CD4-positive, alpha-beta T cell treated with Interleukin-1 beta for 1 hour (primary cell): ENCODE measurements at places on chromosomes 3 and 15.

DNA sequence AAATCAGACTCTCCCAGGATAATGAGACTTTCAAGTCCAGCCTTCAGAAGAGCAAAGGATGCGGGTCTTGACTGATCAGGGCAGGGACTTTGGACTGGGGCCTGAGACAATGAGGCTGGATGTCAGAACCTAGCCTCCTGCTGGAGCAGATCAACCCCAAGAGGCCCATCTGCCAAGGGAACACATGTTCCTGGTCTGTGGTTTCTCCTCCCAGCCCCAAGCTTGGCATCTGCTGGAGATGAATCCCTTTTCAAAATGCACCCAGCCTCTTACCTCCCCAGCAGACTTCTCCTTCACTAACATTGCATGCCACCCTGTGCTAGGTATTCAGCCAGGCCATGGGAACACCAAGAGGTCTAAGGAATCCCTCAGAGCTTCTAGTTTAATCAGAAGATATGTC is 43.7 kb upstream of the MFGE8 start:
- no peak for DNase-seq

- no peak for DNase-seq
Observed at GRCh38 chr15:68151277-68151676, 53.9 kb downstream of the CALML4 start.

- no peak for DNase-seq
Observed at GRCh38 chr15:83999396-84000135, 236.0 kb upstream of the GOLGA6L4 start.

- peak; percentile 97 for DNase-seq
Observed at GRCh38 chr3:32684800-32685542, at the start of gene CNOT10. Gene CNOT10 (plus strand): TSS chr3:32685188. CDS start chr3:32685461, 273 bp downstream.

DNA sequence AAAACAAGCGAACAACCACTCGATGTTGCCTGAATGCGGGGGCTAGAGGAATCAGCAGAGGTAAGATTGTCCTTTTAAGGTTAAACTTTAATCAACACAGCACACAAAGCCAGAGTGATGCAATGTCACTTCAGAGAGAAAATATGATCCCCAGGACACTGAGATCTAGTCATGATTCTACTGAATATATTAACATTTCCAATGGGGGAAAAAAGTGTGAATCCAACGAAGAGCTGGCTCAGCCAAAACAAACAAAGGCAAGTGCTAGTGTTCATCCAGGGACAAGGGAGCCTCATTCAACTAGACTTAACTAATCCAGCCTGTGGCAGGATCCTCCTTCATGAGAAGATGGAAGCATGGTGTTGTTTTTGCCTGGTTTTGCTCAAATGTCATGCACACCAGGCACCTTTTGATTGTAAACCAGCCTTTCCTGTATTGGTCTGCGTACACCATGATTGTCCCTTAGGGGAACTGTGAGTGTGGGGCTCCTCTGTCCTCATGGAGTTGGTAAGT is 35.8 kb downstream of the SCG5 start:
- DNase-seq, result no peak

- no peak for DNase-seq
Observed at GRCh38 chr3:64647825-64648224, 40.0 kb downstream of the ADAMTS9 start.

GRCh38 chr15:34616613-34617012 is 33.2 kb upstream of the GOLGA8B start:
- DNase-seq, result no peak

- no peak for DNase-seq
Observed at GRCh38 chr3:114770874-114771273, 376.2 kb downstream of the ZBTB20 start.

- DNase-seq, result no peak
Observed at GRCh38 chr3:168812234-168812633, 716.5 kb upstream of the GOLIM4 start.

GRCh38 chr3:180875124-180875698 is 37.3 kb upstream of the FXR1 start:
- DNase-seq, result no peak

GRCh38 chr3:14474363-14475081 is 65.6 kb downstream of the GRIP2 start:
- DNase-seq, result no peak

GRCh38 chr3:172124271-172124670 is 84.9 kb downstream of the FNDC3B start:
- no peak for DNase-seq

GRCh38 chr3:28923994-28924393 is 356.9 kb upstream of the RBMS3 start:
- DNase-seq, result no peak

DNA sequence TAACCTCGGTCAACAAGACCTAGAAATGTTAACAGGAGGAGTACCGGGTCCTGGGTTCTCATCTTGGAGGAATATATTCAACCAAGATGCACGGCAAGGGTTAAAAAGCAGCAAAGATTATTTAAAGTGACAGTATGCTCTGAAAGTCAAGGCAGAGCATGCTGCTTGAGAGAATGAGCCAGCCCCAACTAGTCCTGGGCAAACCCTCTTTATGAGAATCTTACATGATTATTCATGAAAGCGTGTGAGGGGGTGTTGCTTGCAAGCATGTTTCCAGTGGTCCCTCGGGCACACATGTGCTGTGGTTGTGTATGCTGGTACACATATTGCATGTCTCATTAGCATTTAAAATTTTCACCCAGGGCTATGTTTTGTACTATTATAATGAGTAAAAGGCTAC is 1445.6 kb downstream of the SI start:
- no peak for DNase-seq

DNA sequence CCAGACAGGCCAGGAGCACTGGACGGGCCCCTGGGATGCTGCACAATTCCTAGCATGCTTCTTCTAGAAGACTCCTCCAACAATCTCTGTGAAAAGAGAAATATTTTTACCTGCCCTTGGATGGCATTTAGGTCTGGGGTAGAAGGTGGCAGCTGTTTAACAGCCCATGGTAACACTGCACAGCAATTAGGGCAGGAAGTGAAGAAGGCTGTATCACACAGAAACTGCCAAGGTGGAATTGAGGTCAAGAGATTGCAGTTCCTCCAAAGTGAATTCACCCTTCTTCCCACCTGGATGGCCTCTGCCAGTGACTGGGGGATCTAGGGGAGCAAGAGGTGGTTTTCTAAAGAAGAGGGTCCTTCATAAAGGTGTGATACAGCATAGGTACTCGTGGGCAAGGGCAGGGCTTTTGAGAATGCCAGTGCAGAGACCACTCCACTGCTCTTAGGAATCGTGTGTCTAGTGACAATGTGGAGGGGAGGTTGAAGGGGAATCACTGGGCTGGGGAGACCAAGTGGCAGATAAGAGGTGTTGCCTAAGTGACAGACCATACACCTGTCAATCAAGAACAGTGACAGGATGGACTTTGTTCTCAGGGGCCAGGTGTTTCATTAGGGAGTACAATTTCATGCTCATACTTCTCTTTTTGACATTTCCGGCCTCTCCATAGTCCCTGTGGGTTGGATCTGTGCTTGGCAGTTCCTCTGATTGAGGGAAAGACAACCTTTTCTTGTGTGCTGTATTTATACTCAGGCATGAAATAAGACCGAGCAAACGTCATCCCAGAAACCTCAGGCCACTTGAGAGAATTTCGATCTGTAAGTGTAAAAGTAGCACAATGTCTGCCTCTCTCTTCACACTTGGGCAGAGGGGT is 83.5 kb upstream of the BCL6 start:
- no peak for DNase-seq

GRCh38 chr15:58260725-58261267 is 122.6 kb downstream of the AQP9 start:
- no peak for DNase-seq

GRCh38 chr15:73930371-73930770 is 4.1 kb downstream of the LOXL1 start:
- DNase-seq, result no peak

DNA sequence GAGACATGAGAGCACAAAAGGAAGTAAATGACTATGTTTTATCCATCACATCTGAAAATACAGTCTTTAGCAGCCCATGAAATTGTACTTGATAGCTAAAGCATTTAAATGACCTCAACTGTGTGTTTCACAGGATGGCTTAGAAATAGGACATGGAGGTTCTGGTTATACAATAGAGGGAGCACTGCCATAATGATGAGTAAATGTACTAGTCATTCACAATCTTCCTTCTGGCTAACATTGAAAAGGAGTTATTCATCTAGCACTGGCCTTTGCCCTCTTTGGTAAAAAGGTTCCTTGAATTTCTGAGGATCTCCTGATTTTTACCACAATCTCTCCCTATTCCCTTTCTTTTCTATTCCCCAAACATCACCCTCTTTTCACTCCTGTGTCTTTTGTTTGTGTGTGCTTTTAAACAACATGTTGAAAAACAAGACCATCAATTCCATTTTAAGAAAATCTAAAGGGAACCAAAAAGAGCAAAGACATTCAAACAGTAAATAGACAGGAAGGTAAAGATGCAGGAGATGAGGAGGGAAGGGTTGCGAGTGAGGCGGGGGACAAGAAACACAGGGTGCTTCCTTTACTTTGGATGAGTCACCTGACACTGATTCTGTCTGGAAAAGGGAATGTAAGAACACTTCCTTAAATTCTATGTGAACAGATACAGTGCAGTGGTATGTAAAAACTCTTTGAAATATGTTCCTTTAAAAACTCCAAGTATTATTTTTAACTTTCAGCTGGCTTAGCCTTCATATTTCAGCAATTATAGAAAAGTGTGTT is 619.0 kb downstream of the MECOM start:
- no peak for DNase-seq

GRCh38 chr15:60121845-60122244 is 117.7 kb downstream of the FOXB1 start:
- DNase-seq, result no peak

DNA sequence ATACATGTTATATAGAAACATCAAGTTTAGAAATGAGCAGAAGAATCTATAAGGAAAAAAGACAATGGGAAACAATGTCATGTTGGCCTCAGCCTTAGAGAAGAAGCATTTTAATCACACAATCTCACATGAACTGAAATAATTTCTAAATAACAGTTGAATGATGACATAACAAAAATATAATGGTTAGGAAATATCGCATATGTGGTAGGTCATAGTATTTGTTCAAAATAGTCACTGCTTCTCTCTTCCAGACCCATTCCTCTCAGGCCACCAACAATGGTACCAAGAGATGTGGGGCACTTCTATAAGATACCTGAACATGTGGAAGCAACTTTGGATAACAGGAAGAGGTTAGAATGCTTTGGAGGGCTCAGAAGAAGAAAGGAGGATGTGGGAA is 195.7 kb upstream of the PDZRN3 start:
- DNase-seq, result no peak

DNA sequence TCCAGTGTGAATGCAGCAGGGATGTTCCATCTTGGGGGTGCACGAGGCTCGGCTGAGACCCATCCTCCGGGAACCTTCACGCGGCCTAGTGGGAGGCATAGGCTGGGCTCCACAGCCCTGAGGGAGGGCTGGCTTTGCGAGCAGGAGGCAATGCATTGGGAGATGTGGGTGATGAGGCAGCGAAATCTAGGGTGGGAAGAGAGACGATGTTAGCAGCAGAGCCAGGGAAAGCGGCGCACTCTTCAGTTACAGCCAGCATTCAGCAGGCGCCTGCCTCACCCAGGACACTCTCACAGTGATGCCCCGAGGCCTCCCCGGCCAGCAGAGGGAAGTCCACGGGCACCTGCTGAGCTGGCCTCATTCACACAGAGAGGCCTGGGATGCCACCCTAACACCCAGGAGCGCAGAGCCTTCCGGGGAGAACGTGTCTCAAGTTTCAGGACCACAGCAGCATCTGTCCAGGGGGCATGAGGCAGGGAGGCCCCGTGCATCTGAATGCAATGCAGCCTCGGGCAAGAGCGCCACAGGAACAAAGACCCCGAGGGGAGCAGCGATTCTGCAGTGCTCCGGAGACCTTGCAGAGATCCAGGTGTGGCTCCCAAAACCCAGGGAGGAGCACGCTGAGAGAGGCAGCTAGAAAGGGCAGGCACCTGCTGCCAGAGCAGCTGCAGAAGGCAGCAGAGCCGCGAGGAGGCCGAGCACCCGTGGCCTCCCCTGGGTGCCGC is 102.4 kb downstream of the NUP210 start:
- no peak for DNase-seq

DNA sequence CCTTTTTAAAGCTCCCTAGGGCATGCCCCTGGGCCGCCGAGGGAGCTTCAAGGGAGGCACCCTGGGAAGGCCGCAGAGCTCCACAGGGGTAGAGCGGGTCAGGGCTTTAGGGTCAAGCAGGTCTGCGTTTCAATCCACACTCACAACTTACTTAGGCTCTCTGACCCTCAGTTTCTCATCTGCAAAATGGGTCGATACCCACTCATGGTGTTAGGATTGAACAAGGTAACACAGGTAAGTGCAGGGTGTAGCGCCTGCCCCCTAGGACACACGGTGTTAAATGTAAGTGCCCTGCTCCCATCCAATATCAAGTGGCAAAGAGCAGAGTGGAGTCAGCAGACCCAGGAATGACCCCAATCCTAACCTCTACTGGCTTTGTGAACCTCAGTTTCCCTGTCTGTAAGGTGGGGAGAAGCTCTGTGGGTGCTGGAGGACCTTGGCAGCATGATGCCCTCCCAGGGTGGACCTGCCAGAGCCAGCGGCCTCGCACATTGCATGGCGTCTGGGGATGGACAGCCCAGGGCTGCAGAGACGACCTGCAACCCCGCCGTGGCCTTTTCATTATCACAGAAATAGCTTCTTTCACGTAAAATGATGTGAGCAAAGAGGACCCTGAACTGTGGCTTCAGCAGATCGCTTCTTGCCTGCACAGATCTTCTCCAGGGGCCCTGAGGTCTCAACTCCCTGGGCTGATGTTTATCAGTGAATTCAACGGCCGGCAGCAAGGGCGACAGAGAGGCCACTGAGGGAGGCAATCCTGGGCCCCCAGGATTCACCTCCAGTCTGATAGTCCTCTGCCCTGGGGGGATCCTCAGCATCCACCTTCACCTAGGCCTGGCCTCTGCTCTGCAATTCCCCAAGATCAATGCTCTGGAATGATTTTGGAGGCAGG is 138.5 kb downstream of the CHSY1 start:
- DNase-seq, result no peak

- peak; percentile 63 for DNase-seq
Observed at GRCh38 chr15:101121511-101122090, 130.2 kb downstream of the CHSY1 start.

- DNase-seq, result no peak
Observed at GRCh38 chr3:185208823-185209222, 45.0 kb downstream of the EHHADH start.

- no peak for DNase-seq
Observed at GRCh38 chr3:11367143-11367693, 95.0 kb downstream of the ATG7 start.

- no peak for DNase-seq
Observed at GRCh38 chr15:27693280-27693679, 405.8 kb downstream of the OCA2 start.

DNA sequence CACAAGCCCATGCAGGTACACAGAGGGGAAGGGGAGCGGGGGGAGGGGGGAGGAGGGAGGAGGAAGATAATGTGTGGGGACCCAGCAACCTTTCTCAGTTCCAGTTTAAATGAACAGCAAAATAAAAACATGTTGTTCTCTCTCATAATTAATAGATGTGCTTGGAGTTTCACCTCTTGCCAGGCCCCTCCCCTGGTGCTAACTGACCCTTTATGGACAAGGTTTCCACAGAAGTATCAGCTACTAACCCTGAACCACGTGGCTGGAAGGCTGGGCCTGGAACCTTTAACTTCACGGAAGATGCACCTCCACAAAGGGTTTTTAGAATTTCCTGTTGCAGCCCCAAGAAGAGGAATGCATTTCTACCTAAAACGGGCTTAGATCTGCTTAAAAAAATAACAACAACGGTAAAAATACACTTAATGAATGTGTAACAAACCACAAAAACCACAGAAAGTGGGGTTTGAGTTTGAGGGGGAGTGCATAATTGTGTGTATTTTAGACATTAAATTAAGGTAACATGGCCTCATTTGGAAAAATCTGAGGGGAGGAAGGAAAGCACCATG is 14.8 kb upstream of the SMAD3 start:
- no peak for DNase-seq

- DNase-seq, result no peak
Observed at GRCh38 chr15:92648190-92648875, 7.2 kb downstream of the FAM174B start.
